ENCODE measurements at places on chromosomes 5 and 9.

- DNase-seq = no peak
Measured at GRCh38 chr5:172003746-172004145, 2.7 kb downstream of the FBXW11 start.

GRCh38 chr5:38831909-38832308 lies 13.9 kb upstream of the OSMR start:
- no peak for DNase-seq

GRCh38 chr9:130304643-130305042 lies 39.1 kb downstream of the HMCN2 start:
- no peak for DNase-seq

DNA sequence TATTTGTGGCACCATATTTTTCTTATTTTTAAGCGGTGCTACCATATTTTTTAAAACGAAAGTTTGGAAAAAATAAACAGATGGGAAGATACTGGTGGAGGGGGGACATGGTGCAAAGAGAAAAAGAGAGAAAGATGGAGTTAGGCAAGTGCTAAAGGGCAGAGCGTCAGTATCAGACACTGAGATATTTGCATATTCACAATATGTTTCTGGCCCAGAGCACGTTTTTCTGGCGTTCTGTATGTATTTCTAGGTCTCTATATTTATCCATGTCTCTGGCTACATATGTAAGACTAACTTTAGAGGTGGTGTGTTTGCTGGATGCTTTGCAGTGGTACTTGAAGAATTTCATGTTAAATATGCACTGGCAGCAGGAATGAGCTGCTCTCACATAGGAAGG lies 414.0 kb downstream of the TLE4 start:
- no peak for DNase-seq

- DNase-seq = no peak
Measured at GRCh38 chr9:15501179-15501578, 9.6 kb downstream of the PSIP1 start.

- DNase-seq = no peak
Measured at GRCh38 chr5:83547161-83547560, 75.6 kb downstream of the VCAN start.

DNA sequence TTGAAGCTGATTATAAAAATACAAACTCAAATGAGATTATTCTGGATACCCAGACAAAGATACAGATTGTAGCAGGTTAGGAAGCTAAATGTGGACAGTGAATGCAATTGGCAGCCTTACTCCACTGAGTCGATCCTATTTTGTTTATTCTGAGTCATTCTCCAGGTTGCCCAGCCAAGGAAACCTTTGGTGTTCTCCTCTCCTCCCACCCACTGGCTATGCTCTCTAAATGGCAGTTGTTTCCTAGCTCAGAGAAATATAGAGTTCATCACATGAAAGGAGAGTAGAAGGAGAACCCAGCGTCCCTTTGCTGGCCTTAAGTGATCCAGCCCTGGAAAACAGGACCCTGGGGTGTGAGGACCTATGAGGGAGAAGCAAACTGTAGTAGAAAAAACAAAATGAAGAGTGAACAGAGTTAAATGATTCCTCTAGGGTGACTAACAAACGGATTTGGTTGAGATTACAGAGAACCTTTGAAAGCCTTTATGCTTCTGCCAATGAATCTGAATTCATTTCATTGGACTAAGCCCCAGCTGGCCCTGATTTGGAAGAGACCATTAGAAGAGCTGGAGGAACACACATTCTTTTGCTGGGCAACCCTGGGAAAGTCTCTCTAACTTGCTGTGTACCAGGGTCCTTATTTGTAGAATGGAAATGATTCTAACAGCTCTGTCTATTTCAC lies 95.1 kb downstream of the BRINP1 start:
- no peak for DNase-seq

GRCh38 chr5:96702503-96703383 lies 40.6 kb downstream of the CAST start:
- DNase-seq = peak; percentile 76

DNA sequence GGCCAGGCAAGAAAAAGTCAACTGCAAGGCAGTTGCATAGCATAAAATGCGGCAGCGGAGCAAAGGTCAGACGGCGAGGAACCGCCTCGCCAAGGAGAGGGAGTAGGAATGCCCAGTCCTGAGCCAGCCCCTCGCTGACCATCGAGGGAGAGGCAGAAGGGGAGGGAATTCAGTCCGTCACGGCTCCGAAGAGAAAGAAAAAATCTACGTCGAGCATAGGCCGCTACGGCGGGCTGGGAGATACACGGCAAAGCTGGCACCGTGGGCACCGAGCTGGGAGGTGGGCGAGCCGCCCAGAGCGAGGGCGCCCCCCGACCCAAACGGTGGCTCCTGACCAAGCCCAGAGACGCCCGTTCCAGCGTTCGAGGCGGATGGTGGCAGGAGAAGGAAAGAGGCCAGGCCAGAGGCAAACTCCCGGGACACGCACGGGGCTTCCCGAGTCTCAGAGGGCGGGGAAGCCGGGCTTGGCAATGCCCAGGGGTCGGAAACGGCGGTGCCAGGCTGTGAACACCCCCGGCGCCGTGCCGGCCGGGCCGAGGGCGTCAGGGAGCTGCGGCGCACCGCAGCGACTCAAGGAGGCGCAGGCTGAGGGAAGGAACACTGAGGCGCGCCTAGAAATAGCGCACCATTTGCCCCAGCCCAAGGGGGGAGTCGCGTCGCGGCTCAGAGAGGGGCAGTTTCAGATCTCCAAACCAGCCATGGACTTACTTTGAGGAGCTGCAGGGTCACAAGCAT lies 518 bp downstream of the SPRY4 start:
- DNase-seq = peak; percentile 28

- DNase-seq = no peak
Measured at GRCh38 chr9:19466280-19466639, 57.5 kb downstream of the ACER2 start.
